ENCODE measurements at places on chromosomes 7 and 10. TPM values are rescaled to one million over a fixed set of nuclear protein-coding genes. Genes with fewer than 3 reads are reported as not detected.

The CLDN12 gene
- 28.8 TPM for total RNA-seq

The NME8 gene
- total RNA-seq, result not detected

DNA sequence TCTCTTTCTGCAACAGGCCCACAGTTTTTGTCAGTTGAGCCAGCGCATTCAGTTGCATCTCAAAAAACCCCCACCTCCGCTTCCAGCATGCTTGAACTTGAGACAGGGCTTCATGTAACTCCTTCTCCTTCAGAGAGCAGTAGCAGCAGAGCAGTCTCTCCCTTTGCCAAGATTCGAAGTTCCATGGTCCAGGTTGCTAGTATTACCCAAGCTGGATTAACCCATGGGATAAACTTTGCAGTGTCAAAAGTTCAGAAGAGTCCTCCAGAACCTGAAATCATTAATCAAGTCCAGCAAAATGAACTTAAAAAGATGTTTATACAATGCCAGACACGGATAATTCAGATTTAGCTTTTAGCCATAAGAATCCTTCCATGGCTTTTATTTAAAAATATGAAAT is 45.2 kb downstream of the MCMBP start:
- DNase-seq, result no peak
- H3K4me3 ChIP-seq, result no peak overlapping the region
- no peak overlapping the region for H3K27ac ChIP-seq
- peaks cover 60% of the 10 kb centered on the region for H3K36me3 ChIP-seq

- H3K36me3 ChIP-seq, result no peaks in the 10 kb centered on the region
- DNase-seq, result no peak
- H3K4me3 ChIP-seq, result no peak overlapping the region
- no peak overlapping the region for H3K27ac ChIP-seq
- no peaks in the 10 kb centered on the region for H3K4me1 ChIP-seq
Observed at GRCh38 chr7:53500076-53500475, 464.6 kb downstream of the POM121L12 start.

The LRMDA gene
- 6.1 TPM for total RNA-seq

GRCh38 chr10:50501924-50502452 is 121.8 kb downstream of the SGMS1 start:
- no peaks in the 10 kb centered on the region for H3K4me1 ChIP-seq
- H3K36me3 ChIP-seq, result no peaks in the 10 kb centered on the region
- H3K4me3 ChIP-seq, result no peak overlapping the region
- DNase-seq, result no peak

All from right atrium auricular region (tissue), 2 donors.